ENCODE measurements at places on chromosomes 5 and 9.

DNA sequence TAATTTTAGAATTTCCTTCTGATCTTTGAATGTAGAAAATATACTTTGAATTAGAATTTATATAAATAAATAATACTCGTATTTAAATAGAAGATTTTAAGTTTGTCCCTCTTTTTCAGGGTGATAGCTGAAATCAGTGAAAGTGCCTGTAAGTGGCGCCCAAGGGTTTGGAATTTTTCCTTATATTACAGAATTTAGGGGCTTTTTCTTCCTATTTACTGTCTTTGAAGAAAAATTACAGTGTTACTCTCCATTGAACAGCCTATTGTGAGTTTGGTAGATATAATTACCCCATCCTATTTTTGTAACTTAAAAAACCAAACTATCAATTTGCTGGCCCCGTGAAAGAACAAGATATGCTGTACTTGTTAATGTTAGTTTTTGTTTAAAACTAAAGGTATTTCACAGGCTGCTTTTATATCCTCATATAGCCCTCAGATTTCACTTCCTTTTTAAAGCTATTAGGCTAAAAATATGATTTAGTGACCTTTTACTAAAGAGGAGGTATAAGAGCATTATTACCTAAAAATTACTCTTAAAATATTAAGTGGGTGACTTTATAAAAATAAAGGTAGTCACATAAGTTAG lies 3.2 kb downstream of the MAP3K1 start:
- DNase-seq, result no peak

GRCh38 chr9:109551651-109552050 lies 53.5 kb upstream of the PTPN3 start:
- no peak for DNase-seq

DNA sequence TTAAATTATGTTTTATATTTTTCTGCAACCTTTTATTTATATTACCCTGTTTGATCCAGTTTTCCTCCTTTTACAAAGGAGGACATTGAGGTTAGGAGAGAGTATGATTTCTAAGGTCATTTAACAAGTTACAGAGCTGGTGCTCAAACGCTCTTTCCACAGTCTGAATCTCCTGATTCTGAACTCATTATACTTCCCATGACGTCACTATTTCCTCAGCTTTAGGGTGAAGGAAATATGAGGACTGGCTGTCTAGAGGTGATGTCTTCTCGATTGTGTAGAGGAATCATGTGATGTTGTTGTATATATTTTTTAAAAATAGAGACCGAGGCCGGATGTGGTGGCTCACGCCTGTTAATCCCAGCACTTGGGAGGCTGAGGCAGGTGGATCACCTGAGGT lies 140.0 kb downstream of the ARHGAP26 start:
- no peak for DNase-seq

DNA sequence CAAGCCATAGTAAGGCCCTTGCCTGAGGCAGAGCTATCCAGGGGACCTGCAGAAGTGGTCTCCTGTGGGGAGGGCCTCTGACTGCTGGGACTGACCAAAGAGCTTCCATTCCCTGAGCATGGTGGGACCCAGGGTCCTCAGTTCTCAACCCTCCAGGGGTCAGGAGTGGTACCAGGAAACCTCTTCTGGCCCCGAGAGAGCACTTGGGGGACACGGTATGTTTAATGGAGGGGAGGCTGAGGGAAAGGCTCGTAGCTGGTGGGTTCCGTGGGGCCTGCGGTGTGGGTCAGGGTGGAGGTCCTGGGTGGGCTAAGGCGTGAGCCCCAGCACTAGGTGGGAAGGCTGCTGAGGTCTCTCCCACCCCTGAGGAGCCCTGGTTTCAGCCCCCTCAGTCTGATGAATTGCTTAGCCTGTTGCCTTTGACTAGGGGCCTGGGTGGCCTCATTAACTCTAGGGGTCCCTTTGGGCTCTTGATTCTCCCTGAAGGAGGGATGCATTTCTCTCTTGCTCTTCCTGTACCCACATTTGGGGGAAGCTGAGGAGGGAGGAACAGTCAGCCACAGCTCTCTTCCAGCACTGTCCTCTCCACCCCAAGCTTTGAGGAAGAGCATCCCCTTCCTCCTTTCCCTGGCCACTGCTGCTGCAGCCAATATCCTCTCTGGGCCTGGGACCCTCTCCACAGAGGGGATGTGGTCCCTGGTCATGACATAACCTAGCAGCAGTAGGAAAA lies 34.0 kb downstream of the CSF1R start:
- no peak for DNase-seq

GRCh38 chr5:34062419-34062818 lies 19.4 kb upstream of the C1QTNF3 start:
- DNase-seq, result no peak

DNA sequence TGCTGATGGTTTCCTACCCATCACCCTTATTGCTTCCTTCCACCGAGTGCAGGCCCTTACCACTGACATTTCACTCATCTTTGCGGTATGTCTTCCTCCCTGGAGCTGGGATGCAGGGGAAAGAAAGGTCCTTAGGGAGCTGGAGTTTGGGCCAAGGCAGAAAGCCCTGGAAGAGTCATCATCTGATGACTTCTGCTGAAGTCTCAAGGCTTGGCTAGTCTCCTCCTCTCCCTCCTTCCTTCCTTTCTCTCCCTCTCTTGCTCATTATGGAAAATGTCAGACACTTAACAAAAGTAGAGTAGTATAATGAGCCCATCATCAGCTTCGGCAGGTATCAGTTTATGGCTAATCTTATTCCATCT lies 40.0 kb downstream of the LARP1 start:
- DNase-seq, result no peak

Data from NCI-H1105 treated with DMSO at 0.1 percent for 48 hours (cell line).